ENCODE measurements at places on chromosomes 3 and 15.

DNA sequence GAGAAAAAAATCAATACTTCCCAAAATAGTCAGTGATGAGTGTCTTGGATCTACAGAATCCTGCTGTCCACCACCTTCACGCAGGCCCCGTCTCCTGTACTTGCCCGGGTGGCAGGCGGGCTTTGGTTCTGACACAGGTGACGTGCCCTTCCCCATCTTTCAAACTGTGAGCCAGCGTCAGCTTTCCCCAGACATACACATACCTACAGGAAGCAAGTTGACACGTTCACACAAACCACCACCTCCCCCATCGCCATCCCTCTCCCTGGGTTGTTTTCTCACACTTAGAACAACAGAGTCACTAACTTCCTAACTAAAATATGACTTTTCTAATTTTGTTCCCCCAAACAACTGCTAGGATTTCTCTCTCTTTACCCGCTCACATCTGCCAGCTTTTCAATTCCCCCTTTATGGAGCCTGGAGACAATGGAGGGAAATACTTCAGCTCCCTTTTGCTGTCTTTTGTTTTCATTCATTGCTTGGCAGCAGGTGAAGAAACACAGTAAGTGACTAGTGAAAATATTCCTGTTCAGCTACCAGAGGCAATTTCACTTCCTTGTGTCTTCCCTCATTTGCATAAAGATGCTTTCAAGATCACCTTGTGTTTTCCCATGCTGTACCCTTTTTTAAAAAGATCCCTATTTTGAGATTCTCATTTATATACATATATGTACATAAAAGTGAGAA, 248.3 kb downstream of the SLCO3A1 start:
- no peak for DNase-seq

GRCh38 chr3:39180546-39181346, 11.6 kb downstream of the XIRP1 start:
- peak; percentile 84 for DNase-seq

DNA sequence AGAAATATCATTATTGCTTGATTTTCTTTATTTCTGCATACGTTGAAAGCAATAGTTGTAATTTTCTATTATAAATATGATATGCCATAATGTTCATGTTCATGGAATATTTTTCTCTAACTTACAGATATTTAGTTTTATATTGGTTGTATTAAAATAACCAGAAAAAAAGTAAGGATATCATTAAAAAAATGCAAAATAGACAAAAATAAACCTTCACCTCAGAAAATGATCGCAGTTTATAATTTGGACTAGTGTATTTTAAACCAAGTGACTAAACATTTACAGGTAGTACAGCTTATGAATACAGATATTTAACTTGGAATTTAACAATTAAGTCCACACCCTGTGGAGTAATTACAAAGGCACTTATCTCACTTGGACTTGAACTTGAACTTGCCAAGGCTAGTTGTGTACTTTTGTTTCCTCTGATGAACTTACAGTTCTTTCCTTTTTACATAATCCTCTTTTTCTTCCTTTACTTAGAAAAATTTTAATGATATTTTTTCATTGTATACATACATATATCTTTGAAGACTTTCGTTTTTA, 156.7 kb downstream of the CHL1 start:
- DNase-seq: no peak

DNA sequence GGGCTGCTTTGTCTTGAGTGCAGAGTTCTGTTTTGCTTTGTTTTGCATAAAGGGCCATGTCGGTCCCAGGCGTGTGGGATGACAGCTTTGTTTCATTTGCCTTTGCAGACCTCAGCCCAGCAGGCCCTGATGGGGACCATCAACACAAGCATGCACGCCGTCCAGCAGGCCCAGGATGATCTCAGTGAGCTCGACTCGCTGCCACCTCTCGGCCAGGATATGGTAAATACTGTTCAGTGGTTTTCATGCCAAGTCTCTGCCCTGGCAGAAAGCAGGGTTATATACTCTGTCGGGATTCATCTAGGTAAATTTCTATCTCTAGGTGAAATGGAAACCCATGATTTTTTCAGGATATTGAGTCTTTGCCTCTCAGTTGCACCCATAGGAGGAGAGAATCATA, 343.9 kb upstream of the TPM1 start:
- DNase-seq: no peak

DNA sequence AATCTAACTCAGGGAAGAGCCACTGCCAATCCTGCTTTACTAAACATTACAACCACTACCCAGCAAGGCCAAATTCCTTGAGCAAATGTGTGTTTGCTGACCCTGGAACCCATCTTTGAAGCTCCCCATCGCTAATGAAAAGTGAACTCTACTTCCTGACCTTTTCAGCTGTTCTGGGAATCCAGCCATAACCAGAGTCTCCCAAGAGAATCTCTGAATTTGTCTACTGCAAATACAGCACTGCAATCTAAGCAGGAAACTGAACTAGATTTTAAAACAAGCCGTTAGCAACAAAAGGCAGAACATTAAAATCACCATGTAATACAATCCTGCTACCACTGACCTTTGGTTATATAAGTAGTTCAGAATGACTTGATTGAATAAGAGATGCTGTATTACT, 309.2 kb downstream of the MAGI1 start:
- no peak for DNase-seq

- DNase-seq: no peak
Measured at GRCh38 chr3:195905970-195906864, 2.1 kb downstream of the TNK2 start.

- no peak for DNase-seq
Measured at GRCh38 chr3:122031123-122031468, 9.0 kb upstream of the ILDR1 start.

DNA sequence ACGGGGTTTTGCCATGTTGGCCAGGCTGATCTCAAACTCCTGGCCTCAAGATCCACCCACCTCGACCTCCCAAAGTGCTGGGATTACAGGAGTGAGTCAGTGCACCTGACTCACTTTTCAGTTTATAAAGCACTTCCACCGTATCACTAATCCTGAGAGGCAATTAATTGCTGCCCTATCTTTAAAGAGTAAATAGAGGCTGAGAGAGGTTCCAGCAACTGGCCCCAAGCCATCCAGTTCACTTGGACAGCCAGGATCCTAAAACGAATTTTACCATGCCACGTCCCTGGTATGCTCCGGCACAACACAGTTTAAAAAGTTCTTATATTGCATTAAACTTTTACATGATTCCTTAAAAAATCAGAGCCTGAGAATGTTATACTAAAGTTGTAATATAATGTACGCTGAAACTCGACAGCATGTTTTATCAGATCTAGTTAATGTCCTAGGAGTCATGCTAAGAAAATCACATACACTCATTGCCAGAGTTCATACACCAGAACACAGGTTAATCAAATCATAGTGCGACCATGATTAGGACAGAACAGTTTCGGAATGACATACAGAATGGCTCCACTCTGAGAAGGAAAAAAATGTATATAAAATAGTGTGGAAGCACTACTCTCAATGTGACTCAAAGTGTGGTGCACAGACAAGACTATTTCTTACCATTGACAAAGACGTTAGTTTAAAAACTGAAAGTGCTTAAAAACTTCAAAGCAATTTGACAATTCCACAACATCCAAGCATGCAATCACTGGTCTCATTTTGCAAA, 125.4 kb downstream of the ULK4 start:
- no peak for DNase-seq

DNA sequence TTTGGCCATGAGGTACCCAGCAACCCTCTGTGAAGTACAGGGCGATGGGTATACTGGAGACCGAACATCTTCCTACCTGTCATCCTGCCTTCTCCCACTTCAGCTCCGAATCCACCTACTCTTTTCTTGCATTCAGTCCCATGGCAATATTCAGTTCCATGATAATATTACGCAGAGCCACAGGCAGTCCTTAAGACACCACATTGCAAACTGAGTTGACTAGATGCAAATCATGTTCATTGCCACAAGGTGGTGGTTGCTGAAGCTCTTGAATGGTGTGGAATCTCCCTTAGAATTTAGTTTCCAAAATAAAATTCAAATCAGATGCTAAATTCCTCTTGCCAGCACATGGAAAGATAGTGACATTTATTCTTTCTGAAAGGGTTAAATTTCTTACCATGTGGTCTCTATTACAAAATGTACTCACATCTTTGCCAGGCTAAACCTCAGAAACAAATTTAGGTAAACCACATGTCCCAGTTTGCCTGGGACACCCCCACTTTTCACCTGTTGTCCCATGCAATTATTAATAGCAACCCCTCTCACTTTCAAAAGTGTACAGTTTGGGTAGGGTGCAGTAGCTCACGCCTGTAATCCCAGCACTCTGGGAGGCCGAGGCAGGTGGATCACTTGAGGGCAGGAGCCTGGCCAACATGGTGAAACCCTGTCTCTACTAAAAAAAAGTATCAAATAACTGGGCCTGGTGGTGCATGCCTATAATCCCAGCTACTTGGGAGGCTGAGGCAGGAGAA, 1.7 kb upstream of the NME9 start:
- no peak for DNase-seq

GRCh38 chr3:12982619-12983101, 90.6 kb downstream of the IQSEC1 start:
- no peak for DNase-seq

Measured in SW 1271 (cell line).